ENCODE measurements at places on chromosomes 6 and 20. TPM values are rescaled to one million over a fixed set of nuclear protein-coding genes. Genes with fewer than 3 reads are reported as not detected.
A peak's percentile ranks its signal among the peaks of the same experiment; 100 is the strongest.

The SLC17A1 gene
- not detected for polyA plus RNA-seq

The MCM8 gene
- polyA plus RNA-seq, result 9.0 TPM

The MATN4 gene
- 0.50 TPM for polyA plus RNA-seq

The BFSP1 gene
- polyA plus RNA-seq, result 2.5 TPM

DNA sequence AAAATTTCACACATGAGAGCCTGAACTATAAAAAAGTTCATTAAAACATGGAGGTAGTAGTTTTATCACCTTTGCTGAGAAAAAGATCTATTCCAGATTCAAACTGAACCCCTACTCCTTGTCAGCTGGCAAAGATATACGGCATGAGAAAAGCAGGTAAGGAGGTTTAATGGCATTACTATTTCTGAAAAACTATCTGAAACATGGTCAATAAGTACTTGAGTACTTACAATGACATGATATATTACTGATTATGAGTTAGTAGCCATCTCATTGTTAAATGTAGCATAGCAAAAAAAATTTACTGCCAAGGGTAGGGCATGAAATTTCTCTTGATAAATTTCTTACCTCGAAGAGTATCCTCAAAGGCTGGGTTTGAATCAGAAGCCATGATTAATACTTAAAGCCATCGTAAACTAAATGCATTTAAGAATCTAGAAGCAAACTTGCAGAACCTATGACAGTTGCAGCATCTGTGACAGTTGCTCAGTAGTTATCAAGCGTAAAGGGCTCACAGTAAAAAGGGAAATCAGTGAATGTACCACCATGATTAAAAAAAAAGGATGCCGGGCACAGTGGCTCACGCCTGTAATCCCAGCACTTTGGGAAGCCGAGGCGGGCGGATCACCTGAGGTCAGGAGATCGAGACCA lies 8.7 kb downstream of the SLC17A5 start:
- no peak for DNase-seq

- DNase-seq, result no peak
These were observed 142.5 kb upstream of the RUNX2 start for GRCh38 chr6:45185403-45186251.

DNA sequence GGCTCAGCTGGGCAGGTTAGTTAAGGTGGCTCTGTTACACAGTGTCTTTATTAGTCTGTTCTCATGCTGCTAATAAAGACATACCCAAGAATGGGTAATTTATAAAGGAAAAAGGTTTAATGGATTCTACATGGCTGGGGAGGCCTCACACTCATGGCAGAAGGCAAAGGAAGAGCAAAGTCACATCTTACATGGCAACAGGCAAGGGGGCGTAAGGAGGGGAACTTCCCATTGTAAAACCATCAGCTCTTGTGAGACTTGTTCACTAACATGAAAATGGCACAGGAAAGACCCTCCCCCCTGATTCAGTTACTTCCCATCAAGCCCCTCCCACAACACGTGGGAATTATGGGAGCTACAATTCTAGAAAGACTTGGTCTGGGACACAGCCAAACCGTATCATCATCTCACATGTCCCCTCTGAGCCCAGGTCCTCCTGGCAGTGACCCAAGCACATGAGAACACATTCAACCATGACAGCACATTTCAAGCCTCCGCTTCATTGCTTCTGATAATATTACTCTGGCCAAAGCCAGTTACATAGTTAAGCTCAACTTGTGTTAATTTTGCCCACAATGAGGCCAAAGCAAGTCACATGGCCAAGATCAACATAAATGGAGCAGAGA lies 383.9 kb downstream of the PLCB1 start:
- no peak for DNase-seq

DNA sequence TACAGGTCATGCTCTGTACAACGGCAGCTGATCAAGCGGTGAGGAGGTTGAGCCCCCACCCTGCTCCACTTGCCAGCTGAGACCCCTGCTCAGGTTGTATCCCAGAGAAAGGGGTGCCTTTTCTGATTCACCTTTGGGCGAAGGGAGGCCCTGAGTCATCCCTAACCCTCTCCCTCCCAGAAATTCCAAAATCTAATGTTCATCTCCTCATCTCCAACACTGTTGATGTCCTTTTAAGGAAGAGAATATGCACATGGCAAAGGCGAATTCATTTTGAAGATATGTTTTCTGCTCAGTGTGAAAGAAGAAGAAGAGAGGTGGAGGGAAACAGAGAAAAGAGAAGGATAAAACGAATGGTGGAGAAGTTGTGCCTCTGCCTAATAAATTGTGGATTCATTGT lies 120.5 kb downstream of the SCML4 start:
- DNase-seq, result no peak

- no peak for DNase-seq
These were observed 148.8 kb downstream of the TFAP2A start for GRCh38 chr6:10266061-10266460.

GRCh38 chr20:37911838-37912281 lies 8.9 kb downstream of the VSTM2L start:
- DNase-seq, result peak; percentile 74

GRCh38 chr6:136491251-136491650 lies 59.0 kb downstream of the MAP7 start:
- no peak for DNase-seq

DNA sequence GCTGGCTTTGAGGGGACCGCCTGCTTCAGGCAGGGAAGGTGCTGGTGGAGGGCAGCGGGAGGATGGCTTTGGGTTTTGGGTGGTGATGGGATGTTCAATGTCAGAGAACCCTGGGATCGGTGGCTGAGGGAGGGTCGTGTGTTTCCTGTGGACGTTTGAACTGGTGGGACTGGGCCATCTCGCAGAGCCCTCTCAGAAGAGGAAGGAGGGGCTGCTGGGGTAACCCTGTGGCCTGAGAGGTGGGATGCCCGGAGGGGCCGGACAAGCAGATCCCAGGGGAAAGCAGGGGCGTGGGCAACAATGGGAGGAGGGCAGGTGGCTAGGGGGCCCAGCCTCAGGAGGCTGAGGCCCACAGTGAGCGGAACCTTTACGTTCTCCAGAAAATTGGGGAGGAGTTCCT lies 34.9 kb downstream of the PYGB start:
- DNase-seq, result no peak

DNA sequence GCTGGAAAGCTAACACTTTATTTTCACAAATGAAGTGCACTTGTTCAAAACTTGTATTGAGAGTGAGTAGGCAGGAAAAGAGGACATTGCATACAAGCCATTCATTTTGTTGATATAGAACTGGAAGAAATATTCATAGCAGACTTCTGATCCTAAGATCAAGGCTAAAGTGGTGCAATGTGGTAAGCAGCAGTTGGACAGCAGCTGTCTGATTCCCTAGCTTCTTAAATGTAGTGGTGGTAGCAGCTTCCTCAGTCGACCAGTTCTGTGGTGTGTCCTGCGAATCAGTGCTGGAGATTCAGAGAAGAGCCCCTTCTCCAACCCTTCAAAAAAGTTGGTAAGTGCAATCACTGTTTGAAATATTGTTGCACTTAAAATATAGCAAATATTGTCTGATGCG lies 281.7 kb upstream of the GJE1 start:
- no peak for DNase-seq

- peak; percentile 66 for DNase-seq
These were observed 169.3 kb downstream of the BCAS1 start for GRCh38 chr20:53901064-53901463.

All from muscle of back (tissue), 13 donors.